ENCODE measurements at places on chromosomes 2 and 18.

DNA sequence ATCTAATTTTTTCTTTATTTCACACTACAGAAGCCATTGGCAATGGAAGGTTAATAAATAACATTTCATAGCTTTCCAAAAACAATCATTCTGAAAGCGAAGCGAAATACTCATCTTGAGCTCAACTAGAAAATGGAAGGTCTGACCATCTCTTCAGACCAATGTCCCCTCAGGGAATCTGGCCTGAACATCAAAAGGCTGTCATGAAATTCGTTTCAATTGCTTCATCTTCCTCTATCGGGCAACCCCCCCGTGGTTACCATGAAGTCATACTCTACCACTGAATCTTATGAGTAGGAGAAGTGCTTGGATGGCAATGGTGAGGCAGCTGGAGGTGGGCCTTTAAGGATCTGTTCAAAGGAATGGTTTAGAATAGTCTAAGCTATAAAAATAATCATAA is 22.9 kb upstream of the CYTIP start:
- no peak for DNase-seq

DNA sequence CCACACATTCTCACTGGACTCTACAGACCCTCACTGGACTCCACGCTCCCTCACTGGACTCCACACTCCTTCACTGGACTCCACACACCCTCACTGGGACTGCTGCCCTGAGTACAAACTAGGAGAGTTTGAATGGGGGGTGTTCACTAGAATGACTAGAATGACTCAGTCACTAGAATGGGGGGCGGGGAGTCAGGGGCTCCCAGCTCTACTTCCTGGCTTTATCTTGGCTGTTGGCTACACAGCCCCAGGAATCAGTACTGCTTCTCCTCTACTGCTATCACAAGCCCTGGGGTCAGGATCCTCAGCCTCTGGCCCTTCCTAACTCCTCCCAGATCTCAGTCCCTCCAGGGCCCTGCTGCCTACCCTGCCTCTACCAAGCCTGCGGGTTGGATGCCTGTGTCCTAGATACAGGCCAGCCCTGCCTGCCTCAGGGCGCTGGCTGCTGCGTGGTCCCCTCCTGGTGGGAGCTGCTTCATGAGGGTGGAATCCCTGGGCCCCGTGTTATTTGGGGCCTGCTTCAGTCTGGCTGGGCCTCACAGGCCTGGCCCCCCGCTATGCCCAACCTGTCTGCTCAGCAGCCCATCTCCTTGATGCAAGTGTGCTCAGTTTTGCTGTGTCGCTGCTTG is 7.8 kb downstream of the PTMA start:
- no peak for DNase-seq

DNA sequence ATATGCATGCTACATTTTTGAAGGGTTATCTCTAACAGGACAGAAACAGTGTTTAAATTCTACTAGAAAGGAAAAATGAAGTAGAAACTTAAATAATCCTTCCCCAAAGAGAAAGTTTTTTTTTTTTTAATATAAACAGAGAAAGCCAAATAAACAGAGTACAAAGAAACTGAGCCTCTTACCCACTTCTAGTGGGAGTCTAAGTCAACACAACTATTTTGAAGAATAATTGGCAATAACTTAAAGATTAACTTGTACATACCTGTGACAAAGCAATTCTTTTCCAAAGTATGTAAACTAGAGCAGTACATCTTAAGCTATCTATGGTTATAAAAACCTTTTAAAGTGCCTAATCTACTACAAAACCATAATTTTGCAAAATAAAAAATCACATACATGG is 224.7 kb downstream of the KCNH7 start:
- DNase-seq, result no peak

DNA sequence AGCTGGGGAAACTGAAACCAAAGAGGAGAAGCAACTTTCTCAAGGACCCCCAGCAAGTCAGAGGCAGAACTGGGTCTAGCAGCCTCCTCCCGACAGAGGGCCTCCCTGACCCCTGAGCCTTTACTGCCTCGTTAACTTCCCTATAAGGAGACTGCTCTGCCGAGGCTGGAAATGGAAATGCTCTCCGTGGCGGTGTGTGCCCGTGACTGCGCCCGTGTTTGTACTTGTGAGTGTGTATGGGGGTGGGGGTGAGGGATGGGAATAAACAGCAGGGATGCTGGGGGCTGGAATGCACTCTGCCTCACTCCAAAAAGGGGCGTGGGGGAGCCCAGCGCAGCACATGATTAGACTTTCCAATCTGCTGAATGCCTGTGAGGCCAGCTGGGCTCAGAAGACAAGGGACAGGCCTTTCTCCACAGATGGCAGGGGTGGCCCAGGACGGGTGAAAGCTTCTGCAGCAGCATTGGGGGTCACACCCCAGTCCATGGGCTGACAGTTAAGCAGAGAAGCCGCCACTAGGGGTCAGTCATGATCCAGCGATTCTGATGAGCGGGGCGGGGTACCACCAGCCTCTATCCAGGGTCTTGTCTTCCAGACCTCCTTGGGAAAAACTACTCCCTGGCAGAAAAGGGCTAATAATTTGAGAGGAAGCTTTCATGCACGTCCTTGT is 26.8 kb downstream of the MPHOSPH10 start:
- DNase-seq, result peak; percentile 65

DNA sequence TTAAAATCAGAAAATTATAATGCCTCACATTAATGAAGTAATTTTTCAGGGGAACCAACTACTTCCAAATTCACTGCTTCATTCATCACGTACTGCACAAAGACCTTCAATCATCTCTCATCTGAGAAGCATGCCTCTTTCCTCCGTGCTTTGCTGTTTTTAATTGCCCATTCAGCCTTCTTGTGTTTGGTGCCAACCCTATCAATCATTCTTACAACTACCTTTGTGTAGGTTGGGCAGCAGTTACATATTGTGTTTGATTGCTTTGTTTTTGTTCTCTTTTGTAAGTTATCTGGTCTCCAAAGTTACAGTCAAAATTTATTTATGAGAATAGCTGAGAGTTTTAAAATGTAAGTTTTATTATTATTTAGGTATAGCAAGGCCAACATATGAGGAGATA is 549.0 kb upstream of the SLC8A1 start:
- DNase-seq, result no peak

DNA sequence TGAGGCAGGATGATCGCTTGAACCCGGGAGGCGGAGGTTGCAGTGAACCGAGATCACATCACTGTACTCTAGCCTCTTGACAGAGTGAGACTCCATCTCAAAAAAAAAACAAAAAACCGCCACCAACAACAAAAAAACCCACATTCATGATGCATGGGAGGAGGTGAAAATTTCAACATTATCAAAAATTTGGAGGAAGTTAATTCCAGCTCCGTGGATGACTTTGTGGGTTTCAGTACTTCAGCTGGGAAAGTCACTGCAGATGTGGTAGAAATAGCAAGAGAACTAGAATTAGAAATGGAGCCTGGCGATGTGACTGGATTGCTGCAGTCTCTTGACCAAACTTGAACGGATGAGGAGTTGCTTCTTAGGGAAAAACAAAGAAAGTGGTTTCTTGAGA is 74.3 kb downstream of the PRKCE start:
- DNase-seq, result no peak

DNA sequence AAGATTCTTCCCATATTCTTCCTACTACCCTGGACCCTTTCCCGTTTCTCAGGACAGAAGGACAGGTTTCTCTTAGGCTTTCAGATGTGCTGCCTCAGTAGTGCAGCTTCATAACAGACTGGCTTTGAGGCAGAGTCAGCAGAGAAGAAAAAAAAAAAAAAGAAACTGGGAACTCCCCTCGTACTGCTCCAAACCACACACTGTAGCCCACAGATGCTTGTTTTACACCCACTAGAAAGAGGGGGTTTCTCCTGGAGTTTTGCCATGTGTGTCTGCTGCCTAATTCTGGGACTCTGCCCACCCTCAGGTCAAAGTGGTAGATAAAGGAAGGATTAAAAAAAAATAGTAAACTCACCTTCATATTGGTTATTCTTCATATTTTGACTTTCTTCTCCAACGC is 95.9 kb downstream of the NCOA1 start:
- no peak for DNase-seq

- no peak for DNase-seq
Observed at GRCh38 chr2:210584834-210585233, 28.4 kb downstream of the CPS1 start.

DNA sequence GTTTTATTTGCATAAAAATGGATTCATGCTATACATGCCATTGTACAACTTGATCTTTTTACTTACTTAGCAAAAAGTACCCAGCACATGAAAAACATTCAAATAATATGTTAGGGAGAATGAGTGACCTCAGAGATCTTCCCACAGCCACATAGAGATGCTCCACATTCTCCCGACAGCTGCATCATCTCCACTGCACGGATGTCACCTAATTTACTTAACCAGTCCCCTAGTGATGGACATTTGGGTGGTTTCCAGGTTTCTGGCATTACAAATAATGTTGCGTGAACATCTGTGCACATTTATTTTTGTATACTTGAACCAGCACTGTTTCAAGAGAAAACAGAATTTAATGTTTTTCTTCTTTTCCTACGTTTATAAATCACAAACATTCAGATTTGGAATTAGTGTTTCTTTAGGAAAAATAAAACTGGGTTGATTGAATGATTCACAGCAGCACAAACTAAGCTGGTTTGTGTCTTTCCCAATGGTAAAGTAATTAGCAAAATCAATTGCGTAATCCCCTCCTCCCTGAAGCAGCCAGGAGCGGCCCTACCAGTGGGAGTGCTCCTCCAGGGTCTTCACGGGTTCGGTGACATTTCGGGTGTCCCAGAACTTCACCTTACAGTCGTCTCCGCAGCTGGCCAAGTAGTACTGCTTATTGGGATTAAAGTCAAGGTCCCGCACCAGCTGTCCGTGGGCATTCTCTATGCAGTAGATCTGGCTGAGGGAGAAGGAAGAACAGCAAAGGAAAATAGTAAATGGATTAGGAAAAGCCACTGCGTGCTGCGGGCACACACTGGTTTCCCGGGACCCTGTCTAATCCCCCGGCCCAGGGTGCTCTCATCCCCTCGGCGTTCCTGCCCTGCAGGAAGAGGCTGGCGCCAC is 183.9 kb downstream of the EIPR1 start:
- no peak for DNase-seq

DNA sequence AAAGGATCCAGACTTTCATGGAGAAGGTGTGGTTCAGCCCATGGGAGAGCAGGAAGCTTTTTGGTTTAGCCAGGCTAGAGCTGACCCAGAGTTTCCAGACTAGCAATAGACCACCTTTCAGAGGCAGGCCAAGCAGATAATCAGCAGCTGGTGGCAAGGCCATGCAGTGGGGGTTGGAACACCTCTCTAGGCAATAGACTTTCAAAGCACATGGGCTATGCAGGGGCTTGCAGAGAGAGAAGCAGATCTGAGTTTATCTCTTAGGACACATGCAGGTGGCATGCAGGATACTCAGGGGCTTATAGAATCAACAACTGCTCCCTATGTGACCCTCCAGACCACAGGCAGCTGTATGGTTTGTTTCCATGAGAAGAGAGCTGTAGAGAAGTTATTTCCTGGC is 9.4 kb downstream of the XIRP2 start:
- no peak for DNase-seq

DNA sequence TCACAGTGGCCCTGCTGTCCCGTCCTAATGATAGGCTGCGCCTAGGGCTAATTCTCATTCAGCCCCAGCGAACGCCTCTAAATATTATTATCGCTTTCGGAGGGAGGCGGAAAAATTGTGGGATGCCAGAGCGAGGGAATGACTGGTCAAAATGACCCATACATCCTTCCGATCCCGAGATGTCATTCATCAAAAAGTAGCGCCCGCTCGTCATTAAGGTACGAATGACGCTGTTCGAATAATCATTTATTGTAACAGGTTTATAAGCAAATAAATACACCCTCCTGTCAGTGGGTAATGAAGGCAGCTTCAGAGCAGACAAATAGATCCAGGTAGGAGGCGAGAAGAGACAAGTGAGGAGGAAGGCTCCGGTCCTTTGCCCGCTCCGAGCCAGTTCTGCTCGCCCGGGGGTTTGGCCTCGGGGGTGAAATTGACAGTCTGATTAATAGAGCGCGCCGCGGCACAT is at the start of gene EVX2:
Gene EVX2, minus strand, starts transcription at position 167 of the 466 bp plus-strand sequence. CDS start 186 bp downstream, outside the sequence.
- DNase-seq, result no peak

DNA sequence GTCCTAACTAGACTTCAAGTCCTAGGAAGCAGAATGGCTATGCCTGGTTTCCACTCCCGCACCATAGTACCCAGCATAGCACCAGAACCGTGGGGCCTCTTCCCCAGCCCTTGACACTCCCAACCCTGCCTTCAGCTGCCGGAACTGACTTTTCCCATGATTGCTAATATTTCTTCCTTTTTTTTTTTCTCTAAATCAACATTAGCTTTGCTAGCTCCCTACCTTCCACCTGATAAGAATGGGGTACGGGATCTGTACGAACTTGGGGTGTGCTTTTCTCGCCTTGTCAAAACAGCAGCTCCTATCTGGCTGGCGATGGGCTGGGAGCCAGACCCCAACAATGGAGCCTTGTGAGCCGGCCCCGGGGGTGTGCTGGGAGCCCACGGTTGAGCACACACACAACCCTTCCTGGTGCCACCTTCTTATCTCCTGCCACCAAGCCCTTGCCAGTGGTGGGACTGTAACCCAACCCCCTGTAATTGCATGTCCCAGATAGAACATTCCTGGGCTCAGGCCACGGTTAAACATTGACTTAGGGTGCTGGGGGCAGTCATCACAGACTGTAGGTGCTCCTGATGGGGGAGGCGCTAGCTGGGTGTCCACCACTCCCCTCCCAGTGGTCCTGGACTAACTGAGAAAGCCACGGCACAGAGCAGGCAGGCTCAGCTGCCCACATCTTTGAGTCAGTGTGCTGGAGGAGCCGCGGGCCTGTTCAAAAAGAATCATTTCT is 213.0 kb upstream of the HAAO start:
- no peak for DNase-seq

DNA sequence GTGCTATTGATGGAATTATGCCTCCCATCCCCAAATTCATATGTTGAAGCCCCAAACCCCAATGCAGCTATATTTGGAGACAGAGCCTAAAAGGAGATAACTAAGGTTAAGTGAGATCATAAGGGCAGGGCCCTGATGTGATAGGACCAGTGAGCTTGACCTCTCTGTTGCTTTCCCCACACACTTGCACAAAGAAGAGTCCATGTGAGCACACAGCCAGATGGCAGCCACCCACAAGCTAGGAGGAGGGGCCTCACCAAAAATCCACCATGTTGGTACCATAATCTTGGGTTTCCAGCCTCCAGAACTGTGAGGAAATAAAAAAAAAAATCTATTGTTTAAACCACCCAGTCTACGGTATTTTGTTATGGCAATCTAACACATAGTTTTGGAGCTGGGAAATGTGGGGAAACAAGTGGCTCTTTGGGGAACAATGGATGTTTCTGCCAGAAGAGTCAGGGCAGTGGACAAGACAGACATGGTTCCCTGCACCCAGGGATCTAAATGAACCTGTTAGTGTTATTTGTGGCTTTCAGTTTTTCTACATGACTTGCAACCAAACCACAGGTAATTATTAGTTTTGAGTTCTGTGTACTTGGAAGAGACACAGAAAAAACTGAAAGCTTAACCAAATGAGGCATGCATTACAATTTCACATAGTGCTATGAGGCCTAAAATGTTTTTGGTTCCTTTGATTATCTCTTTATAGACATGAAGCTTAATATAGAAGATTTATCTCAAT is 259.1 kb downstream of the LTBP1 start:
- no peak for DNase-seq

GRCh38 chr2:23487735-23488492 is 102.9 kb downstream of the KLHL29 start:
- no peak for DNase-seq

Measured in activated CD8-positive, alpha-beta memory T cell treated with anti-CD3 and anti-CD28 coated beads for 48 hours (primary cell).